ENCODE measurements at places on chromosomes 1 and 21. TPM values are rescaled to one million over a fixed set of nuclear protein-coding genes. Genes with fewer than 3 reads are reported as not detected.

Gene LEMD1
- 0.70 TPM for total RNA-seq

Gene OR2T35
- total RNA-seq, result under 0.01 TPM

Gene SGIP1
- 6.1 TPM for total RNA-seq

Gene IL23R
- total RNA-seq, result not detected

Gene RXFP4
- not detected for total RNA-seq

Gene MYBPH
- total RNA-seq, result not detected

Gene CD2
- total RNA-seq, result not detected

Gene MPZ
- 1.4 TPM for total RNA-seq

Gene RIPK4
- total RNA-seq, result 65.1 TPM

GRCh38 chr1:87330057-87330884 is 1.6 kb downstream of the LMO4 start:
- DNase-seq, result no peak

GRCh38 chr1:114510274-114511031 is 550 bp downstream of the TRIM33 start:
- no peak for DNase-seq

DNA sequence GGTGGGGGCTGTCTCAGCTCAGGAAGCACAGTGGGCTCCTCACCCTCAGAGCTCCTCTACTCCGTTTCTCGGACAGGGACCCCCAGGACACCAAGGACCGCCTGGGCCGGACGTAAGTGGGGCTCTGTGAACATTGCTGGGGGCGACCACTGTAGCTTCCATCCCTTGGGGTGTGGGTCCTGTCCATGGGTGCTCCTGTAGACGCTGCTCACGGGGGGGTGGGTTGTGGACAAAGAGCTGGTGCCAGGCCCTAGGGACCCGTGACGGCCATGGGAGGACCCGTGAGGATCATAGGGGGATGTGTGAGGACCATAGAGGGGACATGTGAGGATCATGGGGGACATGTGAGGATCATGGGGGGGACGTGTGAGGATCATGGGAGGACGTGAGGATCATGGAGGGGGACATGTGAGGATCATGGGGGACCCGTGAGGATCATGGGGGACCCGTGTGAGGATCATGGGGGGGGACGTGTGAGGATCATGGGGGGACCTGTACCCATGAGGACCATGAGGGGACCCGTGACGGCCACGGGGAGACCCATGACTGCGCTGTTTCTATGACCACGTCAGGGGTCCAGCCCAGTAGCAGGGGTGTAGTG is 18.1 kb downstream of the COL6A1 start:
- no peak for DNase-seq

- DNase-seq, result no peak
Observed at GRCh38 chr21:14545906-14546480, at the start of gene SAMSN1. Gene SAMSN1 (minus strand): TSS chr21:14546315. CDS start chr21:14546261, 54 bp downstream.

DNA sequence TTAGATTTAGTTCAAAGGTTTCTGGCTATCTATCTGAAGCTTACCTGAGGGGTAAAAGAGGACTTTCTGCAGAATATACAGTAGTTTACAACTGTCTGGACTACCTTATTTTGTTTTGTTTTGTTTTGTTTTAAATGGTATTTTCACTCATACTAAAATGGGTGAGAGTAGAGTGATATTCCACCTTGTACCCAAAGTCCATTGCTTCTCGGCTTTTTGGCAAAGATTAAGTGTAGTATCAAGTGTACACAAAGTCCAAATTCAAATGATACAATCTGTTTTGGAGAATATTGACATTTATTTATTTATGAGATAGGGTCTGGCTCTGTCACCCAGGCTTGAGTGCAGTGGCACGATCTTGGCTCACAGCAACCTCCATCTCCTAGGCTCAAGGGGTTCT is 11.7 kb upstream of the SMG7 start:
- no peak for DNase-seq

GRCh38 chr1:81366173-81366572 is 434.6 kb upstream of the ADGRL2 start:
- DNase-seq, result no peak

GRCh38 chr1:226548256-226549093 is at the start of gene STUM:
Gene STUM (plus strand): TSS chr1:226548764. CDS start chr1:226548905, 141 bp downstream.
- no peak for DNase-seq

DNA sequence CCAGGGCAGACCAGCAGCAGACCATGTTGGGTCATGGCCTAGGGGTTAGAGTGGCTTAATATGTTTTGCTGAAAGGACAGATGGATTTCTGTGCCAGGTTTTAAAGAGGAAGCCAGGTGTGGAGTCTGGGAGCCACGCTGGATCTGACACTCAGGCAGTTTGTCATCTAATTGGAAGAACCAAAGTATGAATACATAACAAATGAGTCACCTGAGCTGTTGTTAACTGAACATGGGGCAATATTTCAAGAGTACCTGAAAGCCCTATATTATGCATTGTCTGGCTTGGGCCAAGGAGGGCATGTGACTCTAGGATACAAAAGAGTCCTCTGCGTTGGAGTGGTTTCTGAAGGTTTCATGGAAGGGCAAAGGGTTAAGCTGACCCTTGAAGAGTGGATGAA is 70.6 kb downstream of the LMO4 start:
- DNase-seq, result peak; percentile 50

DNA sequence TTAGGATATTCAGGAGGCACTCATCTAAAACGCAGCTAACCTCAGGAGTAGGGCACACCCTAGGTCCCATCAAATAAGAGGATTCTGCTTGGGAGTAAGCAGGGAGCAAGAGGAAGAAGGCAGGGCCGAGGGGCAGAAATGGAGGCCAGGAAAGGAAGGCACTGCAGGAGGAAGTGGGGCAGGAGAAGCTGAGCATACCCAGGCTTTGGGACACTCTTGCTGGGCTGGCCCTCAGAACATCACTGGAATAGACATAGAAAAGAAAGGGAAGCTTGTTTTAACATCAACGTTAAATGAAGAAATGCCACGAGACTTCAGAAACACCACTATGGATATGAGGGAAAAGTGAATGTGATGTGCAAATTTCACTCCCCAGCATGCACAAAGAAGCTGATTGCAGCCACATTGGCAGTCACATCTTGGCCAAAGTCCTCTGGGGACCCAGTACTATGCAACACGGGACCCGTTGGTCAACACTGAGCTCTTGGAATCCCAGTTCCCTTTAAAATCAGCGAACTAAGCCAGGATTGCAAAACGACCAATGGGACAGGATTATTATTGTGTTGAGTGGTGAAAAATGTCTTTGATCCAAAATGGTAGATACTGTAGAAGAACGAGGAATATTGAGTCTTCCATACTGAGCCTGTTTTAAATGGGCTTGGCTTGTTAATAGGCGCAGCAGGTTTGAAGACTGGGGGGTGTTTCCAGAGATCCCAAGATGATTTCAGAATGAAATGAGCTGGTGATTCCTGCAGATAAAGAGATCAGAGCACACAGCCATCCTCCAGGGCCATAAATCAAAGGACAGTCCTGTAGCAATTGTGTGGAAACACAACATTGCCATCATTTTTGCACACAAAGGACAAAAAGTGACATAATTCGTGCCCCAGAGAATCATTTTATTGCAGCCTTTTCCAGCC is 152.4 kb downstream of the TOMM20 start:
- no peak for DNase-seq

DNA sequence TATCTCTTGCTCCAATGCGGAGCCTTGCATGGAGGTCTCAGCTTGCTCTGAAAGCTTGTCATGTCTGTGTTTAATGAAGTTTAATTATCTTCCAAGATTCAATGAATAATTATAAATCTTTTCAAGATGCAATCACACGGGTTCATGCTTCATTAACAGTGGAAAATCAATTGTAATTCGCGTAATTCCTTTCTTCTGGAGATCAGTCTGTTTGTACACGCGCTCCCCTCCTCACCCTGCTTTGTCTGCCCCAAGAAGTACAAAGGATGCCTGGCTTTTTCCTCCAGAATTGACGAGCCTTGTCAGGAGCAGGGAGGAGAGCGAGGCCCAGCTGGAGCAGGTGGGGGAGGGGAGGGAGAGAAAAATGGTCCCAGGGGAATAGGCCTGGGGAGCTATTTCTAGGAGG is 65.0 kb upstream of the DISP3 start:
- no peak for DNase-seq

- no peak for DNase-seq
Observed at GRCh38 chr1:216055004-216055403, 368.2 kb downstream of the USH2A start.

DNA sequence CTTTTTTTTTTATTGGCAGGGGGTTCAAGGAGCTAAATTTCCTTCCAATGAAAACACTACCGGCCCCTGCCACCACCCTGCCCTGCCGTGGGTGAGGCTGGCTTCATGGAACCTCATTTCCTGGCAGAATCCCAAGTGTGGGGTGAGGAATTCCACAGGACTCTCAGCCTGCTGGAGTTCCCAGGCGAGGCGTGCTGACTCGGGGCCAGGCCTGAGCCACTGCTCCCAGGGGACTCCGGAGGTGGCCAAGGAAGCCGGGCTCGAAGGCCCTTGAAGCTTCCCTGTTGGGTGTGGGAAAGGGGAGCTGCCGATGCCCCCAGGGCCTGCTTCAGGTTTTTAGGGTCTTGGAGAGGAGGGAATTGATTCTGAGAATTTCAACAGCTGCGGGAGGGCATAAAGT is 95.3 kb upstream of the ACTRT2 start:
- no peak for DNase-seq
